ENCODE measurements at places on chromosomes 5 and 9.

GRCh38 chr9:114276908-114277821 is 45.7 kb upstream of the ORM1 start:
- no peak for DNase-seq

DNA sequence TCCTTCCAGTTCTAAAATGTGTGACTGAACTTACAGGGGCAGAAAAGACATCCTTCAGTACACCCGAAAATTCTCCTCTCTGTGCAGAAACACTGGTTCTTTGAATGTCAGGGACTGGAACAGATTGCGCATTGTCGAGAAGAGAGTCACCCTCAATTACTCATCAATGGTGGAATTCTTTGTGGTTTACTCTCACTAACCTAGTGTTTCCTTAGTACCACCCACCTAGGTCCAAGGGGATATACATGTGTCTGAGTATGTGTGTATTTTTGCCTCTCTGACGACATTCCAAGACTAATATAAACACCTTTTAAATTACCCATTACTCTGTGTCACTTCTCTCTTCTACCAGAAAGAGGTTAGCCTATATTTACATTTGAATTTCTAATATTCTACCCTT is 660.8 kb downstream of the TLE1 start:
- DNase-seq = no peak

DNA sequence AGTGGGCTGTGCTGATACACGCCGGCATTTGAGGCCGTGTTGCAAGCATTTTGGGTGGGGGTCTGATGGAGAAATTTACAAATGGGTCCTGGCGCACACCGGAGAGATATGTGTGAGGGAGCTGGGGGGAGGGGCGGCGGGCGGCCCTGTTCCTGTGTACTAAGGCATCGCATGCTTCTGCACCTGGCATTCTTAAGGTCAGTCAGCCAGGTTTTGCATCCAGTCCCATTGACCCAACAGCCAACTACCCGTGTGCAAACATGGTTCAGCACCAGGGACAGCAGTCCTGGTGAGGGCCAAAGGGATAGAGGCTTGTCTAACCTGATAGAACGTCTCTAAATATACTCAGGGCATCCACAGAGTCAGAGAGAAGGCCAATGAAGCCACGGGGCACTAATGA is 839 bp downstream of the GABRG2 start:
- DNase-seq = no peak

DNA sequence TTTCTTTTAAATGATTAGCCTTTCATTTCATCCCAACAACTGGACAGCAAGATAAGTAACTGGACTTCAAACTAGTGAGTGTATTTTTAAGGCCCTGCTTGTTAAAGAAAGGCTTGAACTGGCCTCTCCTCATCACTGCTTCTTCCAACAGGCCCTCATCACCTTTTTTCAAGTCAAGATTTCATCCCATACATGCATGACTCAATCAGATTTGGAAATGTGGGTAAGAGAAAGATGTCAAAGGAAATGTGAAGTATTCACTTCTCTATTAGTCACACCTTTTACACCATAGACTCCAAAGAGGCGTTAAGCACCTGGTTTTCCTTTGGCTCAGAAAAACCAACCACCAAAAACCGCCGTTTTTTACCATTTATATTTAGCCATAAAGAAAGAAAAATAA is 4.9 kb downstream of the NR4A3 start:
- no peak for DNase-seq

DNA sequence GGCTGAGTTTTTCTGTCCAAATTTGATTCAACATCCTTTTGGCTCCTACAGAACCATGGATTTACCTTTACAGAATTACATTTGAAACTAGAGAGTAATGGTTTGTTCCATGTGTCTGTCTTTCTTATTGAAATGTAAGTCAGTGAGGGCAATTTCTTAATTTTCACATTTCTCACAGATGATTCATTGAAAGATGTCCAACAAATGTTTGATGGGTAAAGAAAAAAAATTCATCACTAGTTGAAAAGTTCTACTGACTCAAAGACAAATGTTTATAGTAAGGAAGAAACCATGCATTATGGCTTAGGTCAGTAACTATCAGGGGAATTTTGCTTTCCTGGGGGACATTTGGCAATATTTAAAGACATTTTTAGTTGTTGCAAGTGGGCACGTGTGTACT is 131.6 kb upstream of the TRPM3 start:
- DNase-seq = no peak

DNA sequence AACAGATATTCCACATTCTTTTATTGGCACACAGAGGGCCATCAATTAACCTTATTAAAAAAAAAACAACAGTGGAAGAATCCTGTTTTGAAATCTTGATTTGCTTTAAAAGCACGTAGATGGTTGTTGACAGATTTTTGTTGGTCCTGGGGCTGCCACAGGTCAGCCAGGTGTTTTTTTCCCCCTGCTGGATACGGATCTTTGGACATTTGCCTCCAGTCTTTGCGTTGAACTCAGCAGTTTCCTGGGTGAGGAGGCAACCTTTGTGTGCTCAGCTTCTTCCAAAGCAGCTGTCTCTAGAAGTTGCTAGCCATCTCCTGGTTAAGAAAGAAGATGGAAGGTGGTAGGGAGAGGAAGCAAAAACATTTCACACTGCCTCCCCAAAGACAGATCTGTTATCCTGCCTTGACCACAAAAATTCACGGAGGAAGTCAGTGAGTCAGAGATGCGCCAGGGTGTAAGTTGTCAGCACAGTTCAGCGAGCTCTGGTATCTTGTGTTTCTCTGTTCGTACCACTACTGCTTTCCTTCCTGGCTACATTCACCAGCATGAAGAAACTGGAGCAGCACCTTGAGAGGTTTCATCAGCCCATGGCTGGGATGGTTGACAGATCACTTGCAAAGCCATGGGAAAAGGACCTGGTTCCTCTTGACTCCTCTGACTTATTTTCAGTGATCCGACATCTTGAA is 207.3 kb downstream of the ARHGAP26 start:
- DNase-seq = no peak

DNA sequence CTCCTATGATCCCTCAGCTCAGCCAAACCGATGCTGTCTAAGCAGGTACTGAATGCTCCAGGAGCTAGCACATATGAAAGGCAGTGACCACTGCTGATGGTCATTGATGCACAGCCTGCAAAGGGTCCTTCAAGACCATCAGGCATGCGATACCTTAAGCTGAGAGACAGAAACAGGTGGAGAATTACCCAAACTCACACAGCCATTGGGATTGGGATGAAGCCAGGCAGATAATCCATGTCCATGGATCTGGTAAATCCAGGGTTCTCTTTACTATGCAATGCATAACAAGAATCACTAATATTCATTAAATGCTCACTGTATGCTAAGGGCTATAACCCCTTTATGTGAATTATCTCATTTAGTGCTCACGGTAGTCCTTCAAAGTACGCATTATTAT is 36.2 kb downstream of the RAPGEF1 start:
- DNase-seq = no peak

- no peak for DNase-seq
Measured at GRCh38 chr9:110782701-110783100, 114.1 kb downstream of the MUSK start.

DNA sequence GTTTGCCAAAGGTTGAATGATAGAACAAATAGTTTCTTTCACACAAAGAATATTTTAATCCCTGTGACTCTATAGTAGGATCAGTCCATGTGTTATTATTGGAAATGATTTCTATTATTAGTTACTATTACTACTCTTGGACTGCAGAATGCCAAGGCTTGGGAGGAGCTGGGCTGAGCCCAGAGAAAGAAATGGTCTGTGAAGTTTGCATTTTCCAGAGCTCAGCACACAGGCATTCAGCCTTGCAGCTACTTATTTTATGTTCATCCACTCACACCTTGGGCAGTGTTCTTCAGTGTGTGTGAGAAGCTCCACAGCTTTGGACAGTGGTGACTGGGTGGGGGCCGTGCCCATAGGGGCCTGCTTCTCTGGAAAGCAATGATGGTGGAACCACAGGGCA is 583.1 kb downstream of the CCDC171 start:
- DNase-seq = no peak

- no peak for DNase-seq
Measured at GRCh38 chr5:97224112-97224750, 41.2 kb upstream of the RIOK2 start.

GRCh38 chr9:114189823-114190562 is 34.7 kb downstream of the COL27A1 start:
- no peak for DNase-seq

DNA sequence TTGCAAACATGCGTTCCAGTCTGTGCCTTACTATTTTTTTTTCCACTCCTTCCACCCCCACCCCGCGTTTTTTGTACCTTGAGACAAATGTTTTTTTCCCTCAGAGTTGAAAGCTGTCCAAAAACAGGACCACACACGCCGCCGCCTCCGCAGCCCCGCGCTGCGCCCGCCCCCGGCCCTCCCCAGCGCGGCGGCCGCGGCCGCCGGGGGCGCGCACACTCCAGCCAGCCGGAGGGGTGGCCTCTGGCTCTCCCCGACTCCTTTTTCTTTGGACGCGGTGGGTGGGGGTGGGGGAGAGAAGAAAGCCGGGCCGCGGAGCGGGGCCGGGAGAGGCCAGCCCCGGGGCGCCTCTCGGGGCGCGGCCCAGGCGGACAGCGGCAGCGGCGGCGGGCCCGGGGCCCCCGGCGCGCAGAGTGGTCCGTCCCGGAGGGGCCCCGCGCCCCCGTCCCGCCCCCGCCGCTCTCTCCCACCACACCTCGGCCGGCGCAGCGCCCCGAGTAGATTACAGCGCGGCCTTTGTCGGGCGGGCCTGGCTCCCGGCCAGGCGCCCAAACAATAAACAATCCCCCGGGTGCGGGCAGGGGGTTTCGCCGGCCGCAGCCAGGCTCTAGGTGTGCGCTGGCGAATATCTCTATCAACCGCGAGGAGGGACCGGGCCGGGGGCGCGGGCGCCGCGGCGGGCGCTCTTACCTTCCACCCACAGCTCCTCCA is 10.9 kb downstream of the PTCH1 start:
- DNase-seq = peak; percentile 21

Data from stimulated activated CD4-positive, alpha-beta T cell treated with anti-CD3 and anti-CD28 coated beads, Interleukin-15, amount 100 ng/mL, for 1 hour (primary cell).